ENCODE measurements at places on chromosomes 2 and 18.

DNA sequence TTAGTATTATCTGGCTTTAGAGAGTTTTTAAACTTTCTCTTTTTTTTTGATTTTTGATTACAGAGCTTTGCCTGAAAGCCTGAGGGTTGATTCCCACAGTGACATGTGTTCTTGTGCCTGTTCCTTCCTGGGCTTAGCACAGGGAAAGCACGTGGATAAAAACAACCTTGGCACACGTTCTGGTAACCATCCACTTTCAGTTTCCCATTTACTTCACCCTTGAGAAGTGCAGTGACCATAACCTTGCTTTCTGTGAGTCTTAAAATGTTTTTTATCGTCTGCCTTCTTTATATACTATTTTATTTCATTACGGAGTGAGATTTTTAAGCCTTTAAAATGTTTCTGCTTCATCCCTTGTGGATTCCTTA, 11.5 kb downstream of the CD226 start:
- DNase-seq: no peak

- DNase-seq: no peak
Observed at GRCh38 chr2:193153576-193153975, 958.8 kb upstream of the TMEFF2 start.

DNA sequence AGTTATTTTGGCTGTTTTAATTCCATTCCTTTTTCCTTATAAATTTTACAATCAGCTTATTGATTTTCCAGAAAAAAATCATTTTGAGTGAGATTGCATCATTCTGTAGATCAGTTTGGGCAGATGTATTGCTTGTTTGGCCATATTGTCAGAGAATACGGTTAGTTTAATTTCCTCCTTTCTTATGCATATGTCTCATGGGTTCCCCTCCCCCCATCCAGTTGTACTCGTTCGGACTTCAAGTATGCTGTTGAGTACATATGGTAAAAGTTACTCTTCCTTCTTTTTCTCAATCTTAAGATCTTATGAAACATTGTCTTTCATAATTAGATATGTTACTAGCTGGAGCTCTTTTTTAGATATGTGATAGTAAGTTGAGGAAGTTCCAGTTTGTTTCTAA, 131.2 kb upstream of the TTC27 start:
- no peak for DNase-seq

DNA sequence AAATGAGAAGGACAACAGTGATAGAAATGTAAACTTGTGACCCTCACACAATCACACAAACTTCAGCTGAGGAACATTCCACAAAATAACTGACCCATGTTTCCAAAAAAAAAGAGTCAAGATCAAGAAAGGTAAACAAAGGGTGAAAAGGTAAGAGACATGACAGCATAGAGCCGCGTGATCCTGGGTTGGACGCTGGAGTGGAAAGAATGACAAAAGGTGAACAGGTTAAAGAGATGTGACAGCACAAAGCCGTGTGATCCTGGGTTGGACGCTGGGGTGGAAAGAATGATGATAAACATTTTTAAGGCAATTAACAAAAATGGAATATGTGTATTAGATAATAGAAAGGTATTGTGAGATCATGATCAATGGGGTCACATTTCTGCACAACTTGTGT, 110.3 kb downstream of the SNTG2 start:
- DNase-seq: no peak

DNA sequence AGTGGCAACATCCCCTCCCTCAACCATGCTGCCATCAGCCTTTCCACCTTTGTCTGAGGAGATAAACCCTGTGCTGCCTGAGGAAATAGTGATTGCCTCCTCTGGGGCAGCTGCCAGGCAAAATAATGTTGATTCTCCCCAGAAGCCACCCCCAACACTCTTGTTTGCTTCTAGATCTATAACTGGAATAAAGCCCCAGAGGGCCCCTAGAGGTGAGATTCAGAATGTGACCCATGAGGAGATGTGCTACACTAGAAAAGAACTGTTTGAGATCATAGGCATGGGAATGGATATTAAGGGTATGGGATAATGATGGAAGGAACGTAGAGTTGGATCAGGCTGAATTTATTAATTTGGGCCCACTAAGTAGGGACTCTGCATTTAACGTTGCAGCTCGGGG, 116.3 kb upstream of the RMP24 start:
- DNase-seq: no peak

DNA sequence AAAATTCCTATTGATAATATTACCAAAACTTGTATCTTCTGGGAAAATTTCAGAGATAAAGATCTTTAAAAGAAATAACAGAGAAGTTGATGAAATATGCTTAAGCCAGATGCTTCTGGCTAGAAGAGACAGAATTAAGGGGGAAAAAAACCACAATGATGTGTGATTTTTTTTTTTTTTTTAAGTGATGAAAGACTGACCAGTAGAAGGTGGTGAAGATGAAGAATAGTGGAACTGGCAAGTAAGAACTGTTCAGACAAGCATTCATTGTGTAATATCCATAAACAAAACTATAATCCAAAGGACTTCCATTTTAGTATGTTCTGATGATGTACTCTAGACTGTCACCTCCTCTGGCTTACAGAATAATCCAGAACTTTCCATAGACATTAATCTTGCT, 89.8 kb downstream of the INO80D start:
- DNase-seq: no peak

- no peak for DNase-seq
Observed at GRCh38 chr2:120731175-120731574, 4.5 kb upstream of the GLI2 start.

GRCh38 chr2:156116113-156116512, 216.4 kb downstream of the NR4A2 start:
- no peak for DNase-seq

DNA sequence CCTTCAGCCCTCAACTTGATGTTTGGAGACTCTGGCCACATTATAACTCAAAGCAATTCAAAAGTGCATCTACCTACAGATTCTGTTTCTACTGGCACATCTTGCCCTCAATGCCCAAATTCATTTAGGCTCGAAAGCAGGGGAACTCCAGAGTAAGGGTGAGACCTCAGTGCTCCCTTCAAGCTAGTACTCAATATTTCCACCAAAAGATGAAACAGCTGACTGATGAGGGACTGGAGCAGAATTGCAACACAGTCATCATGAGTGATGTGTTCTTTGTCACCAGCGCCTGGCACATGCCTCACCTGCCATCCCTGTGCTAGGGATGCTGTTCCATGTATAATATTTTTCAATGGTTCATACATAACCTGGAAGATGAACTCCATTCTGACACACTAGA, 247.3 kb downstream of the DSEL start:
- DNase-seq: no peak

GRCh38 chr2:50241282-50241681, 790.6 kb downstream of the NRXN1 start:
- DNase-seq: no peak

GRCh38 chr2:20487392-20488174, 40.7 kb downstream of the RHOB start:
- DNase-seq: peak; percentile 23

- no peak for DNase-seq
Observed at GRCh38 chr18:45458033-45458432, 157.2 kb upstream of the SLC14A2 start.

DNA sequence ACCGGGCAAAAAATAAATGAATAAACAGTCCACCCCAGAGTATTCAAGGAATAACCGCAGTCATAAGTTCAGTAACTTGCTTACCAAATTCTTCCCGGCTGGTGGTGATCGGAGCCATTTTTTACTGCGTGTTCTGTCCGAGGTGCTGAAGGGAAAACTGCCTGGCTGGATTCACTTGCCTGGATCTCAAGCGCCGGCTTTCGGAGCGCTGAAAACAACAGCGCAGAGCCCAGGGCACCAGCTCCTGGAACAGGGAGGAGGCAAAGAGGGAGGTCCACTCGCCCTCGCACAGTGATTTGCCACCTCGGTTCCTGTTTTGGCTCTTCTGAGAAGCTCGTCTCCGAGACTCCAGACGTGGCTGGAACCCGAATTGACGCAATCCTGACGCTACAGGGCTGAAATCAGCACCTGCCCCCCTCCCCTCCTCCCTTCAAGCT, at the start of gene SYT4:
Gene SYT4 (minus strand): TSS at position 327 of the 437 bp plus-strand sequence. CDS start 209 bp downstream, at position 118.
- no peak for DNase-seq

- DNase-seq: peak; percentile 57
Observed at GRCh38 chr2:218982586-218983262, 2.3 kb downstream of the FEV start.

DNA sequence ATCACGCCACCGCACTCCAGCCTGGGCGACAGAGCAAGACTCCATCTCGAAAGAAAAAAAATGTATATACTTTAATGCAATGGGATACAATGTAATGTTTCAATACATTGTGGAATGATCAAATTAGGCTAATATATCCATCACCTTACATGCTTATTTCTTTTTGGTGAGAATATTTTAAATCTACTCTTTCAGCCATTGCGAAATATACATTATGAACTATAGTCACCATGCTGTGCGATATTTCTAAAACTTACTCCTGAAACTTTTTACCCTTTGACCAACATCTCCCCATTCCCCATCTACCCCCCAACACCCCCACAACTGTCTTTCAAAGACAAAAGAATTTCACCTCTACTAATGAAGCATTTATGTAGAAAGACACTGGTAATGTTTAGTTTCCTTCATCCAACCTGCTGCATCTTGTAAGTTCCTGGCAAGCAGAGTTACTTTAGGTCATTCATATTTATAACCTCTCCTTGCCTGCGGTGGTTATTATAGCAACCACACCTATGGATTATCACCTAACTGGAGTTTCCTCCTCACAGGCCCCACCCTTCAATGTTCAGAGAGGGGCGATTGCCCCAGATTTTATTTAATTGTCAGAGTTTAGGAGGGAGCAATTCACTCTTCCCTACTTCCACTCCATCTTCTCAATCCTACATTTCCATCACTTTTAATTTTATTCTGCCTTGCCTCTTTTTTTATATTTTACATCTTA, 1.2 kb upstream of the ME2 start:
- DNase-seq: no peak

DNA sequence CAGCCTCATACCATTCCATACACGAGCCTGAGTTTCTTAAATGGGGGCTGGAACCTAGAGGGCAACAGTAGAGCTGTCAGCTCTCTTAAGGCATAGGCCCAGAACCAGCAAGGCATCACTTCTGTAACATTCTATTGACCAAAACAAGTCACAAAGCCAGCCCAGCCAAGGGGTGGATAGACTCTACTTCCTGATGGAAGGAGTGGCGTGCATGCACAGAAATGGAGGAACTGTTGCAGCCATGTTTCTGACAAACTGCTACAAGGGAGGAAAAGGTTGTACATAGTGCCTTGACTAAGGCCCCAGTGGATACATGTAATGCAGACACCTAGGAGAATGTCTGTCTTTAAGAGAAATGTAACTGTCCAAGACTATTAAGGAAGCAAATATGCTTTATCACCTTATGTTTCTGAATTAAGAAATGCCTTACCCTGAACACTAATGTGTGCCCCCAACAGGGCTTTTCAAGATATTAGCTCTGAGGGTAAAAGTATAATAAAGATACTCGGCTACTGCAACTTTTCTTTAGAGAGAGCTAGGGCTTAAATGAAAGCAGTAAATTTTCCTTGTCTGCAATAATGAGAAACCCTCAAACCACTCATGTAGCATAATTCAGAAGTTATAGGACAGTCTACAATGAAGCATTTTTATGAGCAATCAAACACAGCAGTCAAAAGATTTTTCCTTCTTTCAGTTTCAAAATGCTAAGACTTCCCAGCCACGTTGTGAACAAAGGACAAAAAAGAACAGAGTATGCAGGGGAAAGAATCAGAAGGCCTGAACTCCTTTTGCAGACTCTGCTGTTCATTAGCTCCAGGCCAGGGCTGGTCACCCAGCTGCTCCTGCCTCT, 35.1 kb upstream of the CDC42EP3 start:
- no peak for DNase-seq

- peak; percentile 61 for DNase-seq
Observed at GRCh38 chr2:86336675-86337243, 667 bp downstream of the REEP1 start.

DNA sequence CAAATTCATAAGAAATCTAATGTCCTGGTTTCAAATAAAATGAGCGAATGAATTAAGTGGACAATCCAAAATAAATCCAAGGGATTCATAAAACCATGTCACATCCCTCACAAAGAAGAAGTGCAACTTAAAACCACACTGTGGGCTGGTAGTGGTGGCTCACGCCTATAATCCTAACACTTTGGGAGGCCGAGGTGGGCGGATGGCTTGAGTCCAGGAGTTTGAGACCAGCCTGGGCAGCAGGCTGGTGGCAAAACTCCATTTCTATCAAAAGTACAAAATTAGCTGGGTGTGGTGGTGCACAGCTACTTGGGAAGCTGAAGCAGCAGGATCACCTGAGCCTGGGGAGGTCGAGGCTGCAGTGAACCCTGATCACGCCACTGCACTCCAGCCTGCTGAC, 25.4 kb downstream of the FAM98A start:
- no peak for DNase-seq

DNA sequence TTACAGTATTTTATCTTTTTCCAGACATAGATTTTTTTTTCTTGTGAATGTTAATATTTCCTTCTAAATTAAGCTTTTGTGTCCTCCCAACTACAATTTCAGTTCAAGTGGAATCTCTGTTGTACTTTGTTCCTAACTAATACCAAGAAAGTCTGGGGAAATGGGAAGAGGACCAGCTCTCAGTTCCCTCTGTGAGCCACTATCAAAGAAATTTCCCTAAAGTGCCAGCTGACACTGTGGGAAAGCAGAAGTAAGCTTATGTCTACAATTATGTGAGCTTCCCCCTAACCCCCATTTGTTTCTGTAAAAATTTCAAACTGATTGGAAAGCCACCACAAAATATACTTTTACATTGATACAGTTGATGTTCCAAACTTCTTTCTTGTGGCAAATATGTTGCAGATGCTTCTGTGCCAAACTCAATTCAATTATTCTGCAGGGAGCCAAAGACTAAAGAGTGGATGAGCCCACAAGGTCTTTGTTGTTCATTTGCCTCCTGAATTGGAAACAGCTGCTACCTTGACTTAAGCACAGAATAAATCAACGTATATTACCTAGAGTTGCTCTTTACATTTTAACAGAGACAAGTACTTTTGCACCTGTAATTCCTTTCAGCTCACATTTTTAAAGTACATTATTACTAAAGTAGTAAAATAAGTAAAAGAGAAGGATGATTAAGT, 306.6 kb downstream of the PTH2R start:
- no peak for DNase-seq

GRCh38 chr2:226707499-226707898, 92.1 kb downstream of the IRS1 start:
- no peak for DNase-seq

DNA sequence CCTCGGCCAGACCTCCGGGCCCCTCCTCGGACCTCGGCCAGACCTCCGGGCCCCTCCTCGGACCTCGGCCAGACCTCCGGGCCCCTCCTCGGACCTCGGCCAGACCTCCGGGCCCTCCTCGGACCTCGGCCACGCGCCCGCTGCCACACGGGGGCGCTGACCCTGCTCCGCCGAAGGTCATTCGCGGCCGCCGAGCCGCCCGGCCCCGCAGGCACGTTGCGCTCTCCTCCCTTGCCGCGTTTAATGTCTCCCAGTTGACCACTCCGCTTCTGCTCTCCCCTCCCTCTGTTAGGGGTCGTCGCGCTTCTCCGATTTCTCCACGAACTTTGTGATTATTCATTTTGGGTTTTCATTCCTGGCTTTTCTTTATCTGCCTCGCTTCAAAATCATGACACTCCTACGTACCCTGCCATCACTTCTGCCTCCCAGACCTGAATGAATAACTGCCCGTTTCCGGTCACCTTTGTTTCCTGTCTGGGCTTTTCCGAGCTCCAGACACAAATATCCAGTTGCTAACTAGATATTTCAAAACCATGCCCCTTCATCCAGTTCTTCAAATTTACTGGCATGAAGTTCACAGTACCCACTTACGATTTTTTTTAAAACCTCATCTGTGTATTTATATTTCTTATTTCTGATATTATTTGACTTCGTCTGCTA, 14.8 kb upstream of the COLEC12 start:
- DNase-seq: no peak

GRCh38 chr2:170434900-170435621, 257.1 kb downstream of the MYO3B start:
- no peak for DNase-seq

- no peak for DNase-seq
Observed at GRCh38 chr2:210782222-210782621, 225.8 kb downstream of the CPS1 start.
